ENCODE measurements at places on chromosomes 13 and 19. TPM values are rescaled to one million over a fixed set of nuclear protein-coding genes. Genes with fewer than 3 reads are reported as not detected.

The ERICH6B gene
- total RNA-seq: not detected

The C19orf33 gene
- total RNA-seq: 1,160 TPM

The ZNF844 gene
- 10.8 TPM for total RNA-seq

The ANGPTL8 gene
- total RNA-seq: not detected

The CEACAM19 gene
- total RNA-seq: 13.7 TPM

The CCDC169 gene
- total RNA-seq: 0.55 TPM

GRCh38 chr13:31167490-31167889 lies 5.8 kb upstream of the HSPH1 start:
- H3K36me3 ChIP-seq: no peaks in the 10 kb centered on the region
- no peak overlapping the region for H3K4me3 ChIP-seq
- no peaks in the 10 kb centered on the region for H3K27me3 ChIP-seq
- no peak for DNase-seq

DNA sequence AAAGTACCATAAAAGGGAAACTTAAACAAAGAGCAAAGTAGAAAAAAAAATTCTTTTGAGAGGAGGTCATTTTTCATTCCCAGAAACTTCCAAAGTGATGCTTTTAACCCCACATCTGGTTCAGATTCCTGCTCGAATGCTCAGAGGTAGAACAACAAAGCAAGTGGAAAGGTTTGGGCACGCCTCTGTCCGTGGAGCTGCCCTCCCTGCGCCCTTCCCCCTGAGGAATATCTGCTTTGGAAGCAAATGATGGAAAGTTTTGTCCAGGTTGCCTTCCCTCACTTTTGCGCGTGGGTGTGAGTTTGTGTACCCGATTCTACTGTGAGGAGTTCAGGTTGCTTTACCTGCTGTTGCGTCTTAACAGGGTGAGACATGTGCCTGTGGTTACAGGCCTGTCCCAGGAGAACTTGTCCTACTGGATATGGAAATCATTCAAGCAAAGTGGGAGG lies 110.2 kb downstream of the KLF5 start:
- H3K4me3 ChIP-seq: no peak overlapping the region
- no peaks in the 10 kb centered on the region for H3K36me3 ChIP-seq
- peak; percentile 21 for DNase-seq
- H3K27ac ChIP-seq: peak overlapping the region; percentile 81
- no peaks in the 10 kb centered on the region for H3K27me3 ChIP-seq
- peaks cover 6% of the 10 kb centered on the region for H3K4me1 ChIP-seq

DNA sequence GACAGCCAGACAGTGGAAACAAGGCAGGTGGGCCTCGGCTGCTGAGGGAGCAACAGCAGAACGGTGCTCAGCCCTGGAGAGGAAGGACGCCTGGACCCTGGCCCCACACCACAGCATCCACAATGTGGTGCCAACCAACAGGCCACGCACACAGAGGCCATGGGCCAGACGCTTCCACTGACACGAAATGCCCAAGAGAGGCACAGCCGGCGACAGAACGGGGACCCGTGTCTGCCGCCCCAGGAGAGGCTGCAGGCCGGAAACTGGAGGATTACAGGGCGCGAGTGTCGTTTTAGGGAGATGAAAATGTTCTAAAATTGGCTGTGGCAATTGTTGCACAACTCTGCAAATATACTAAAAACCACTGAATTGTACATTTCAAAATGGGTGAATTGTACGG lies 69.7 kb downstream of the RASA3 start:
- no peaks in the 10 kb centered on the region for H3K36me3 ChIP-seq
- H3K4me3 ChIP-seq: no peak overlapping the region
- H3K27ac ChIP-seq: peak overlapping the region; percentile 95
- no peak for DNase-seq

GRCh38 chr19:47542030-47542475 lies 27.2 kb upstream of the NAPA start:
- H3K4me1 ChIP-seq: no peaks in the 10 kb centered on the region
- peak overlapping the region; percentile 78 for H3K27ac ChIP-seq
- no peaks in the 10 kb centered on the region for H3K36me3 ChIP-seq
- peaks cover 20% of the 10 kb centered on the region for H3K27me3 ChIP-seq

- peak overlapping the region; percentile 53 for H3K4me3 ChIP-seq
- no peaks in the 10 kb centered on the region for H3K4me1 ChIP-seq
- no peaks in the 10 kb centered on the region for H3K36me3 ChIP-seq
These were observed 519 bp downstream of the PTPRS start for GRCh38 chr19:5339950-5340636.

- H3K36me3 ChIP-seq: no peaks in the 10 kb centered on the region
- no peak overlapping the region for H3K27ac ChIP-seq
- no peaks in the 10 kb centered on the region for H3K27me3 ChIP-seq
- no peaks in the 10 kb centered on the region for H3K4me1 ChIP-seq
- no peak for DNase-seq
These were observed 225.9 kb downstream of the OLFM4 start for GRCh38 chr13:53254500-53254899.

DNA sequence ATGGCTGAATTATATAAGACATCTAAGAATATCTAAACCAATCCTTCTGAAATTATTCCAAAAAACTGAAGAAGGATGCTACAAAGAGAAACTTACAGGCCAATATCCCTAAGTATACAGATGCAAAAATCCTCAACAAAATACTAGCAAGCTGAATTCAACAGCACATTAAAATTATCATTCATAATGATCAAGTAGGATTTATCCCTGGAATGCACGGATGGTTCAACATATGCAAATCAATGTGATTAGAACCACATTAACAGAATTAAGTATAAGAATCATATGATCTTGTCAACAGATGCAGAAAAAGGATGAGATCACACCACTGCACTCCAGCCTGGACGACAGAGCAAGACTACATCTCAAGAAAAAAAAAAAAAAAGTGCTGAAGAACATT lies 13.3 kb downstream of the ZNF560 start:
- no peak overlapping the region for H3K27ac ChIP-seq
- no peak overlapping the region for H3K4me3 ChIP-seq
- no peak for DNase-seq
- no peaks in the 10 kb centered on the region for H3K27me3 ChIP-seq
- no peaks in the 10 kb centered on the region for H3K4me1 ChIP-seq

- no peaks in the 10 kb centered on the region for H3K36me3 ChIP-seq
- DNase-seq: no peak
- peaks cover 5% of the 10 kb centered on the region for H3K4me1 ChIP-seq
- no peak overlapping the region for H3K4me3 ChIP-seq
- H3K27ac ChIP-seq: no peak overlapping the region
These were observed 40.0 kb downstream of the ESD start for GRCh38 chr13:46756977-46757376.

DNA sequence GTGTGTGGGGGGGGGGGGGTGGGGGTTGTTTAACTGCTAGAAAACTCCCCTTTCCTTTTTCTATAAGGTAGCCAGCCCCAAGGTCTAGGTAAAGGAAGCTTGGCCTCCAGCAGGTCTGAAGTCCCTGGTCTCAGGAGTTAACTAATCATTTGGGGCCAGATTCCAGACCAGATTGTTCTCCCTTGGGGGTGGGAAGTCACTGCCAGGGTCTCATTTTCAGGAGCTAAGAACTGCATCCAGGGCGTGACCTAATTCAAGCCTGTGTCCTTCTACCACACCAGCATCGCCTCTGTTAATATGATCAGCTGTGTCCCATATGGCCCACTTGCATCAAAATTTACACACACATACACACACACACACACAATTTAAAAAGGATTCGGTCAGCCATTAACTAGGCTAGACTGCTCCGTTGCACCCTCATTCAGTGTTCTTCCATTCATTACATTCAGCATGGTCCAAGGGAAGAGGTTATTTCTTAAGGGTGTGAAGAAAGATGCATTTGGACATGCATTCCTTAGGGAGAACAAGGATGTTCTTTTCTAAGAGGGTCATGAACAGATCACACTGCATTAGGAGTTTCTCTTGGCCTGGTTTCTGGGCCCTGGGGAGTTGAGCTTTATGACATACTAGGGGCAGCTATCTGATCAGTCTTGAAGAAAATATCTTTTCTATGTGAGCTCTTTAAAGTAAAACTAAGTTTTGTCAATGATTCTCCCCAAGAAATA lies 91.0 kb downstream of the FGF14 start:
- no peaks in the 10 kb centered on the region for H3K27me3 ChIP-seq
- no peaks in the 10 kb centered on the region for H3K36me3 ChIP-seq
- no peak overlapping the region for H3K27ac ChIP-seq
- DNase-seq: no peak
- no peak overlapping the region for H3K4me3 ChIP-seq

DNA sequence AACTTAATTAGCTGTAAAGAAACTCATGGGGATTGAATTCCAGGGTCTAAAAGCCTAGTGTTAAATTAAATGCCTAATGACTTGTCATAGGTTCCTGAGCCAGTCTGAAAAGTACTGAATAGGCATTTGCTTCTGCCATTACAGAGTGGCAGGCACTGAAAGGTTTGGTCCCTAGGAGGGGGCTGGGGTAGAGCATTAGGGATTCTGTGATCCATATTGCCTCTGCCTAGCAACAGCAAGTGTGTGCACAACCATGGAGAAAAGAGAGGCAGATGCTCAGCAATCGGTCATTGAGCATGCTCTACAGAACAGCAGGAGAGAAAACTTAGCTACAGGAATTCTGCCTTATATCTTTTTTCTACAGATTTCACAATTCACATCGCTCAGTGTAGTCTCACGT lies 133.5 kb downstream of the TRPC4 start:
- H3K36me3 ChIP-seq: no peaks in the 10 kb centered on the region
- H3K4me1 ChIP-seq: no peaks in the 10 kb centered on the region
- no peaks in the 10 kb centered on the region for H3K27me3 ChIP-seq
- H3K27ac ChIP-seq: no peak overlapping the region
- DNase-seq: no peak
- no peak overlapping the region for H3K4me3 ChIP-seq

- no peaks in the 10 kb centered on the region for H3K36me3 ChIP-seq
- no peak overlapping the region for H3K4me3 ChIP-seq
- no peaks in the 10 kb centered on the region for H3K27me3 ChIP-seq
These were observed 254.0 kb downstream of the TSHZ3 start for GRCh38 chr19:31095100-31095804.

DNA sequence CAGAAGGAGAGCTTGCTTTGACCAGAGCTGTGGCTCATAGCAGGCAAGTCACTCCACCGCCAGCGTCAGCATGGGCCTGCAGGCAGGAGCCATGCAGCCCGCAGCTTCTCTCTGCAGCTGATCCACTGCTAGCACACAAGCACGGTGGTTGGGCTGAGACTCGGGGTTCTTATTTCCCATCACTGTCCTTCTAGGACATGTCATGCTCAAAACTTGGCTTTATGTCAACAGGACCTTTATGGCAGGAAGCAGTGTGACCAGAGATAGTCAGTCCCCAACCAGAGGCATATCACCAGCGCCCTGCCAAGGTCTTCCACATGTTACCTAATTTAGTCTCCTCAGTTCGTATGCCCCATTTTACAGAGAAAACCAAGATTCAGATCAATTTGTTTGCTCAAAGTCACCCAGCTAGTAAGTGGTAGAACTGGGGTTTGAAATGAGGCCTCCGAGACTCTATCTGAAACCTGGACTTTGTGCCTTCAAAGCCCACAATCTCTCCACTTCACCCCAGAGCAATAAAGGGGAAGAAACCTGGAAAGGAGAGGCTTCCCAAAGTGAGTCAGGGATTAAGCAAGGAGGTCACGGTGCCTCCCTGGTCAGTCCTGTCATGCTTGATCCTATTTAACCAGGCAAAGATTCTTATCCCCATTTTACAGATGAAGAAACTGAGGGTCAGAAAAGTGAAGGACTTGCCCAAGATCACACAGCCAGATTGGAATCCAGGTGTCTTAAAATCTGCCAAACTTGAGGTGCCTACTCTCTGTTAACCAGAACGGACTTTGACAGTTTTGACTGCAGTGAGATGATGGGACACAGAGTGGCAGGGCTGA lies 5.1 kb downstream of the TMEM272 start:
- H3K27me3 ChIP-seq: no peaks in the 10 kb centered on the region
- peaks cover under 1% of the 10 kb centered on the region for H3K4me1 ChIP-seq
- no peak for DNase-seq
- H3K27ac ChIP-seq: no peak overlapping the region
- no peak overlapping the region for H3K4me3 ChIP-seq
- H3K36me3 ChIP-seq: no peaks in the 10 kb centered on the region

DNA sequence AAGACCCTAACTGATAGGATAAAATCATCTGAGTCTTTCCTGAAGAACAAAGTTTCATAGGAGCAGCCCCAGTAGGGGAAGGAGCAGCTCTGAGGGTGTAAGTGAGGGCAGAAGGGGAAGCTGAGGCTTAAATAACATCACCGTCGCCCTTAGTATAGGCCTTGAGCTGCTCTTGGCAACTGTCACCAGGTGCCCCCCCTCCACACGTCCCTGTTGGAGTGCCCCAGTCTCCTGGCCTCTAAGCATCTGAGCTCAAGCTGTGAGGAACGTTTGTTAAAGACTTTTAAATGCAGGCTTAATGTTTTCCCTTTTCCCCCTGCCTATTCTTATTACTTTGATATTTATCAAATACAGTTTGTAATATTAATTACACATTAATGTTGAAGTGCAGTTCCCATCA lies 170.6 kb downstream of the ZIC5 start:
- no peak for DNase-seq
- no peak overlapping the region for H3K27ac ChIP-seq
- no peaks in the 10 kb centered on the region for H3K27me3 ChIP-seq
- H3K4me3 ChIP-seq: no peak overlapping the region

GRCh38 chr13:50513300-50513877 lies 330.1 kb downstream of the DLEU7 start:
- DNase-seq: peak; percentile 60
- H3K27ac ChIP-seq: peak overlapping the region; percentile 85
- H3K36me3 ChIP-seq: no peaks in the 10 kb centered on the region
- peaks cover 31% of the 10 kb centered on the region for H3K4me1 ChIP-seq

GRCh38 chr13:87124785-87125074 lies 546.4 kb upstream of the SLITRK5 start:
- no peaks in the 10 kb centered on the region for H3K36me3 ChIP-seq
- H3K4me3 ChIP-seq: no peak overlapping the region
- no peaks in the 10 kb centered on the region for H3K4me1 ChIP-seq
- no peak overlapping the region for H3K27ac ChIP-seq

GRCh38 chr13:25151626-25152195 lies 20.4 kb downstream of the AMER2 start:
- no peak for DNase-seq
- H3K4me3 ChIP-seq: no peak overlapping the region
- peaks cover 9% of the 10 kb centered on the region for H3K27me3 ChIP-seq
- no peak overlapping the region for H3K27ac ChIP-seq

GRCh38 chr13:45564133-45564776 lies 51.3 kb downstream of the ERICH6B start:
- H3K4me1 ChIP-seq: no peaks in the 10 kb centered on the region
- DNase-seq: no peak
- no peak overlapping the region for H3K27ac ChIP-seq
- H3K36me3 ChIP-seq: no peaks in the 10 kb centered on the region
- H3K4me3 ChIP-seq: no peak overlapping the region

GRCh38 chr13:34458756-34459715 lies 483.0 kb upstream of the NBEA start:
- H3K36me3 ChIP-seq: no peaks in the 10 kb centered on the region
- DNase-seq: no peak
- H3K27me3 ChIP-seq: no peaks in the 10 kb centered on the region
- no peak overlapping the region for H3K27ac ChIP-seq
- no peaks in the 10 kb centered on the region for H3K4me1 ChIP-seq

DNA sequence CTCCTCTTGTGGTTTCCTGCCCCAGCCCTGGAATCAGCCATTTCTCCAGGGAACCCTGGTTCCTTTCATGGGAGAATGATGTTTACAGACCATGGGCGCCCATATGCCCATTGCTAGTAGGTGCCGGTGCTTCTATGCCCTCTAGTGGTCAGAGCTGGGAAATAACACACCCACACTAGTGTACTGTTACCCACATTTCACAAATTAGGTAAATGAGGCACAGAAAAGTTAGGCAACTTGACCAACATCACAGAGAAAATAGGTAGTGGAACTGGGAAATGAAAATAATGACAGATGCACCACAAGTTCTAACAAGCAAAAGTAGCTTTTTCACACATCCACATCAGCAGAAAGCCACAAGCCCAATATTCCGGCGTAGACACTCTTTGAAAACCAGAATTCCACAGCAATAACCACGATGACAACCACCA lies 1.3 kb upstream of the CEACAM3 start:
- no peak overlapping the region for H3K27ac ChIP-seq
- no peaks in the 10 kb centered on the region for H3K4me1 ChIP-seq
- H3K4me3 ChIP-seq: no peak overlapping the region
- H3K27me3 ChIP-seq: peaks cover 27% of the 10 kb centered on the region

Data from transverse colon (tissue), 4 donors.